ENCODE measurements at places on chromosomes 5 and 9.

GRCh38 chr5:140024928-140025327 lies 18.2 kb downstream of the NRG2 start:
- DNase-seq = no peak

GRCh38 chr5:177367981-177368868 lies 10.5 kb downstream of the RGS14 start:
- DNase-seq = no peak

- peak; percentile 64 for DNase-seq
Observed at GRCh38 chr5:96885518-96886338, 9.4 kb downstream of the ERAP2 start.

DNA sequence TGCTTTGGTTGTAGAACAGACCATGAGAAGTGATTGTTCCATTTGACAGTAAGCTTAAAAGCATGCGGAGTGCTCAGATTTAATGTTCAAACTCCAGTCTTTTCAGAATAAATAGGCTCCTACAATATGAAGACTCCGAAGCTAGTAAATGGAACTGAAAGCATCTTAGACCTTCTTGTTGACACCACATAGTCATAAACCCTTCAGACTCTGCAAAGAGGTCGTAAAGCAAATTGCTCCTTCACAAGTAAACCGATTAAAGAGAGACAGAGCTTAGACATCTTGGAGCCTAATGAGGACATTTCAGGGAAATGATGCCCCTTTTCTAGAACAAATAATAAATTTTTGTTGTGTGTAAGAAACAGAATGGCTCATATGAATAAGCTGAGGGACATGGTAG lies 511.0 kb upstream of the RIOK2 start:
- DNase-seq = no peak

- no peak for DNase-seq
Observed at GRCh38 chr9:19113964-19114679, 11.4 kb upstream of the HAUS6 start.

DNA sequence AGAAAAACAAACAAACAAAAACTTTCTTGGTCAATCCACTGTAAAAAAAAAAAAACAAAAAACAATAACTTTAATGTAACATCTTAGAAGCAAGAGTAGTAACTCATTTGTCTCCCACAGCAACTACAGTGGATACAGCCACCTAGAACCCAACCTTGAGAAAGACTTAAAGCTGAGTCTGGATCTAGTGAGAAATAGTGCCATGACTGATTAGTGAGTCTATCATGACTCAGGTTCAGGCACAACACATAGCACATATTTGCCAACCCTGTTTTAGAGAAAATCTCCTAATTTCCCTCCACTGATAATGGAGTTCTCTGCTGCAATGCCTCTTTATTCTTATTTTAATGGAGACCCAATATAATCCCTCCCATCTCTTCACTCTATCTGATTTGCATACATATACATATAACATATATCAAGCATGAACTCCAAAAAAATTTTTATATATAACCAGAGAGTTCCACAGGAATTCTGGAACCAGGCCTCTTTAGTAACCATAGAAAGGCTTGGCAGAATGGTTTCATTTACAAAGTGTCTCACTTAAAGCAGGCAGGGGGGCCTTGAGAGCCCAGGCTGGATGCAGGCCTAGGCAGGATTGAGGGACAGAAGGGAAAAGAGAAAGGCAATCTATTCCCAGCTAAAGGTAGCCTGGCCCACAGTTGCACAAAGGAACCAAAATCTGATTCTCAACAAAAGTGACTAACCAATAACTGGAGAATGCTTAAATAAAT lies 11.9 kb upstream of the NR4A3 start:
- DNase-seq = no peak

GRCh38 chr9:18638371-18639249 lies 164.7 kb downstream of the ADAMTSL1 start:
- DNase-seq = no peak

GRCh38 chr5:57683036-57683630 lies 200.5 kb upstream of the ACTBL2 start:
- no peak for DNase-seq

- DNase-seq = peak; percentile 31
Observed at GRCh38 chr9:5459289-5459829, 9.0 kb downstream of the CD274 start.

GRCh38 chr5:1439388-1440097 lies 5.7 kb downstream of the SLC6A3 start:
- DNase-seq = no peak

GRCh38 chr5:78269088-78269703 lies 25.3 kb downstream of the AP3B1 start:
- DNase-seq = peak; percentile 14

DNA sequence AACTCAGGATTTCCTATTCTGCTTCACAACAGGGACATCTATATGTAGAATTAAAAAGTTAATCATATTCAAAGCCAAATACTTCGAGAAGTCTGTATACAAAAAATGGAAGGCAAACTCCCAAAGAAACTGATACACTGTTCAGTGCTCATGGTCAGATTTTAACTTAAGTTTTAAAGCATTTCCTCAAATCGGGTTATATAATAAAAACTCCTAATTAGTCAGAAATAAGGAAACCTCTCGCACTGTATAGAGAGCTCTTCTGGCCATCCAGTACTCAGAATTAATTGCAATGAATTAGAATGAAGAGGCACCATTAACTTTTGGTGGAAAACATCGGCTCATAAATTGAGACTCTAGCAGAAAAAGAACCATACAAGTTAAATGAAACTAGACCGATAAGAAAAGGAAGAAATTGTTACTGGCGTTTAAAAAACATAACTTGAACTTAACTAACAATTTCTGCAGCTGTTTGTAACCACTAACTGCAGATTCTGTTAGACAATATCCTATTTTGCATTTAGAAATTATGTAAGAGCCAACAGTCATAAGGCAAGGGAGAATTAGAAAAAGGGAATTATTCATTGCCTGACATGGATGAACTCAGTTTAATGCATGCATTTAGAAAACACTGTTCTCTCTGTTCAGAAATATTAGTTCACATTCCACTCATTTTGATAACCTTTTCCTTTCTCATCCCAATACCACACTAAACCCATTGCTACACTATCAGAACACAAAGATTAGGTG lies 96.6 kb downstream of the FNBP1 start:
- no peak for DNase-seq

DNA sequence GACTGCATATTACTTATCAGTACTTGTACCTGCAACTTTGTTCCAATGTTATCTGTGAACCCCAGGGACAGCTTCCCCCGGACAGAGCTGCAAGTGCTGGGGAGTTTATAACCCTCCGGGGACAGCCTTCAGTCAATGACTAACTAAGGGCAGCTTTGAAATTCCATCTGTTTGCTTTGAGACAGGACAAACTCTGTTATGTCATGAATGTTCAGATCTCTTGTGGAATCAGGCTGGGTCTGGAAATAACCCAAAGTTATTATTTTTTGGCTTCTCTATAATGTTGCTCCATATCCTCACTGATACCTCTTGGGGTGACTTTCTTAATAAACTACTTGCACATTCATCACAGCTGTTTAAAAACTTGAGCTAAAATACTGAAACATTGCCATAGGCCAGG lies 617.5 kb upstream of the TLE4 start:
- DNase-seq = no peak

- DNase-seq = no peak
Observed at GRCh38 chr9:1460143-1460769, 410.1 kb downstream of the DMRT2 start.

DNA sequence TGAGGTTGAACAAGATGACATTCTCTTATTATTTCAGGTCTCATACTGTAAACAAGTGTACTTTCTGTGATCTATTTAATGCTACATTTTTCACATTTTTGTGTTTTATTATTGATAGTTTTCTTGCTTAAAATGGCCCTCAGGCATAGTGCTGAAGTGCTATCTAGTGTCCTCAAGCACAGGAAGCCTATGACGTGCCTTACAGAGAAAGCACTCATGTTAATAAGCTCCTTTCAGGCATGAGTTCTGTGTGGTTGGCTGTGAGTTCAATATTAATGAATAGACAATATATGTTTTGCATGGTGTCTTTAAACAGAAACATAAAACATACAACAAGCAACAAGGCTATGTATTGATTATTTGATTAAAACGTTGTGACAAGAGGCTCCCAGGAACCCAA lies 450.1 kb downstream of the PLK2 start:
- DNase-seq = no peak

GRCh38 chr9:134419684-134420076 lies 93.4 kb downstream of the RXRA start:
- DNase-seq = no peak

- no peak for DNase-seq
Observed at GRCh38 chr5:181243018-181243563, 615 bp downstream of the RACK1 start.

DNA sequence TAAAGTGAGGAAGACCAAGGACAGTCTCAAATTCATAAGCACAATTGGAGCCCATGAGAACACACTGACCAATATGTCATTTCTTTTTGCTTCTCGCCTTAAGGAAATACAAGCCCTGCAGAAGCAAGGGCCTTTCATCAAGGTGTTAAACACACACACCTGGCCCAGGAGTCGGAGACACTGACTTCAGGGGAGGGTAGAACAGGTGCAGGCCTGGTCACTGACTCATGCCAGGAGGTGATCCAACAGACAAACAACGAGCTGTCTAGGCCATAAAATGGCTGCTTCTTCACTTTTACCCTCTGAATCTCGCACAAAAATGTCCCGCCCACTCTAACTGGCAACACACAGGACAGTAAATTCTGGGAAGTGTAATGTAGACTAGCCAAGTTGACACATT lies 62.7 kb downstream of the RGMB start:
- no peak for DNase-seq

- no peak for DNase-seq
Observed at GRCh38 chr9:119487118-119487827, 118.0 kb upstream of the BRINP1 start.

GRCh38 chr9:83199240-83199639 lies 136.3 kb upstream of the RASEF start:
- no peak for DNase-seq

GRCh38 chr9:116844621-116845020 lies 157.5 kb downstream of the TRIM32 start:
- DNase-seq = no peak

- DNase-seq = no peak
Observed at GRCh38 chr9:108463932-108464606, 391.7 kb downstream of the ACTL7B start.

DNA sequence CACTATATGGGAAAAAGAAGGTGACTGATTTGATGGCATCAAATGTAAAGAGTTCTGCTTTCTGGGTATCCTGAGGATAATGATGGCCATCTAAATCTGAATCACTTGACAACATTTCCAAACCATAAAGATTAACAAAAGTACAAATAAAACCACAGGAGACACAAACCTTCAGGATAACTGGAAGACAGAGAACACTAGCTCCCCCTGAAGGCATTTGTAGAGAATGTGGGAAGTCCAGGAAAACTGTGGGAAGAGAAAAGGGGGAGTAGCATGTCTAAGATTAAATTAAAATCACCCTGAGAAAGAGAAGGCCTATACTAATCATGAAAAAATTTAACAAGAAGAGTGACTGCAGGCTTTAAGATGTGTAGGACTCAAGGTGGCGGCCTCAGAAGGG lies 116.2 kb downstream of the PRELID2 start:
- no peak for DNase-seq

DNA sequence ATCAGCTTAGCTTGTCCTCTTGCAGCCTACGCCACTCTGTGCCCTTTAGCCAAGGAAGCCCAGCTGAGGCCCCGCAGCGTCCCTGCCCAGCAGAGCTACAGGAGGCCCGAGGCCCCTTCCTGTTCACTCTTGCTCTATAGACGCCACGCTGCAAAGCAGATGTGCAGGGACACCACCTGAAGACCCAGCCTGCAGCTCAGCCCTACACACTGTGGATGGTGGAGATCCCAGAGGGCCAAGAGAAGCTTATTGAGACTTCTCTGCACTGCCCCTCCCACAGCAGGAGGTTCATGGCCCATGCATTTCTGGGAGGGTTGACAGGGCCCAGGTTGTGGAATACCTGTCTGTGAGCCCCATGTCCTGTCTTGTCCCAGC lies 33.6 kb downstream of the IRF1 start:
- no peak for DNase-seq

DNA sequence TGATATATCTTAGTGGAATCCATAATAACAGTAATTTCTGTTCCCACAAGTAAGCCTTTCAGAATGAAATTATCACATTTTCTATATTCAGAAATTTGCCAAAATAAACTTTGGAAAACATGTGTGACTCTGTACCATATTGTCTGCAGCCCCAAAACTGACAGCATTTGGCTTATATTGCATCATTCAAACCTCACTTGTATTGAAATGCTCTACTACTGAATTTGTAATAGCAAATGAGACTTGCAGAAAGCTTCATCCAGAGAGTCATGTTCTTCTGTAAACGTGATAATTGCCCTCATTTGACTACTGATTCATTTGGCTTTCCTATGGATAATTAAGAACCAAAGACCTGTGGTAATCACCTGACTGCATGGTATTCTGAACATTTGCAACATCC lies 1249.5 kb upstream of the CDH18 start:
- no peak for DNase-seq

- DNase-seq = no peak
Observed at GRCh38 chr9:78399153-78399552, 102.2 kb downstream of the PSAT1 start.

- DNase-seq = no peak
Observed at GRCh38 chr5:159338118-159338517, 7.8 kb upstream of the IL12B start.

GRCh38 chr5:62578540-62578939 lies at the start of gene LRRC70:
LRRC70 (plus strand) TSS chr5:62578819; CDS start chr5:62579439, 620 bp downstream.
- DNase-seq = peak; percentile 83

DNA sequence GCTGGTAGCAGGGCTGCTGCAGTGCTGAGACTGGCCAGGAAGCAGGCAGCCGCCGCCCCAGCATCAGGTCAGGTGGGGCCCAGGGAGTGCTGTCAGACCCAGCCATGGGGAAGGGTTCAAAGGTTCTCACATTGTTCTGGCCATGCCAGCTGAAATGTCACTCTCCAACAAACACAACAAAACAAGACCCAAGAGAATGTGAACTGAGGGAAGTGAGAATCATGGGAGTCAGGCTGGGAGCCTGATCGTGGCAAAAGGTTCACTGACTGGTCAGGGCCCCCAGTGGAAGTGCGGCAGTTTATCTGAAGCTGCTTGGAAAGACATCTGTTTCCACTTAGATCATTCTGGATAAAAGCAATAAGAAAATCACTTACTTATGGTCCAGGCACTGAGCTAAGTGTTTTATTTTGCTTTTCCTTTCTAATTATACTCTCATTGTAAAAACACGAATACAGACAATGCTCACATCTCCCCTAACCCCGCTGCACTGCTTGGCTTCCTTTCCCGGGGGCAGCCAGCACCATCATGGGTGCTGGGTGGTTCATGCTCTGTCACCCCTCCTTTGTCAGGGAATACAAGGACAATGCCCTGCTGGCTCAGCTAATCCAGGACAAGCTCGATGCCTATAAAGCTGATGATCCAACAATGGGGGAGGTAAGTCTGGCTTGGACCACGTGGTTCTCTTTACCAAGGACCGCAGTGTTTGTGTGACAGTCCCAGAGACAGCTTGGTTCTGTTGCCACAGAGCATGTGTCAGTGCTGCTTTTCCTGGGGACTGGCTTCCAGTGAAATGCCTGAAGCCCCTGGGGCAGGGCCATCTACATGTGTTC lies 41.9 kb upstream of the CFAP157 start:
- DNase-seq = no peak
